Thoracic aorta (tissue), 2 donors: ENCODE measurements at places on chromosomes 4 and X.

GRCh38 chr4:148704291-148704690, 262.1 kb upstream of the NR3C2 start:
- DNase-seq, result no peak

DNA sequence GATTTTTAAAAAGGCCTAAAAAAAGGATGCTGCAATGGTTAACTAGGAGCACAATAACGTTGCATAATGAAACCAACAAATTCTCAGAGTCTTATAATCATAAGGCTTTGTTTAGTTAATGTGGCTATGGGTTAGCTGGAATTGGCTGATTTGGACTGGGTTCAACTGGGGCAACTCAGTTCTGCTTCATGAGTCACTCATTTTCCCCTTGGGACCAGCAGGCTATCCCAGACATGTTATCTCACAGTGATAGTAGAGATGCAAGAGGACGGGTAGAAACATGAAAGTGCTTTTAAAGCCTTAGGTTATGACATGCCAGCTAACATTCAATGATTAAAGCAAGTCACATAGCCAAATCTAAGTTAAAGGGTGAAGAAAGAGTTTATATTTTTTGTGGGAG, 189.2 kb upstream of the GK2 start:
- DNase-seq, result no peak

GRCh38 chrX:95764972-95765451, 919.6 kb upstream of the DIAPH2 start:
- no peak for DNase-seq

- DNase-seq, result no peak
These were observed 337.6 kb downstream of the STIM2 start for GRCh38 chr4:27198246-27198645.

DNA sequence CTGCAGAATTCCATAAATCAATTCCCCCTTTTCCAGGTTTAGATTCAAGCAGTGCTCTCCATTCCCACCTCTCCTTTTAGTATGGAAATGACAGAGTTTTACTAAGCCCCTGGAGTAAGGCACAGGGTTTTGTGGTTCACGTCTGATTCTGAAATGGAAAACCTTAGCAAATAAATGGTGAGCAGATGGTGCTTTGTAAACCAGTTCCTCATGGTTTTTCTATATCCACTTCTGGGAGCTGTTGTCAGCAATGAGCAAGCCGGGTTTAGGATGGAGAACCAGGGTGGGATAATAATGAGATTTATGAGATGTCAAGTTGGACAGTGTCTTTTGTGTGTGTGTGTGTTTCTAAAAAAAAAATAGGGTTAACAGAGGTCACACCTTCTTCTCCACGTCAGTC, 113.8 kb upstream of the RBPJ start:
- no peak for DNase-seq
